ENCODE measurements at places on chromosomes 1 and 21. TPM values are rescaled to one million over a fixed set of nuclear protein-coding genes. Genes with fewer than 3 reads are reported as not detected.

DNA sequence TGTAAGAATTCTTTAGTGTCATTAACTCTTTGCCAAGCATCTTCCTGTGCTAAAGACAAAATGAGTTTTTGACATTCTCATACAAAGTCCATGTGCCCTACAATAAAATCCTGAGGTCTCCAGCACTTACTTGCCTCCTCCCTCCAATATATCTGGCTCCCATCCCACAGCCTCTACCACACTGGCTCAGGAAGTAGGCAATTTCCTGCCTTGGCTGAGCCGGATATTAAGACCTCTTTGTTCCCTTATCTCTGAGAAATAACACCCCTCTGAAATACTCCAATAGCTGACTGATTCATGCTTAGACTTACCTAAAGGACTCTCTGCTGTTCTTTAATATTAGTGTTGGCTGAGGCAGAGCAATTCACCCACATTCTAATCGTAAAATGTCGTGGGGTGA, 37.6 kb upstream of the GORAB start:
- no peak for DNase-seq

- no peak for DNase-seq
These were observed 205.8 kb downstream of the PTPRU start for GRCh38 chr1:29441916-29442668.

SH3BGR gene
- 0.23 TPM for polyA plus RNA-seq

TPTE gene
- polyA plus RNA-seq: not detected

DNA sequence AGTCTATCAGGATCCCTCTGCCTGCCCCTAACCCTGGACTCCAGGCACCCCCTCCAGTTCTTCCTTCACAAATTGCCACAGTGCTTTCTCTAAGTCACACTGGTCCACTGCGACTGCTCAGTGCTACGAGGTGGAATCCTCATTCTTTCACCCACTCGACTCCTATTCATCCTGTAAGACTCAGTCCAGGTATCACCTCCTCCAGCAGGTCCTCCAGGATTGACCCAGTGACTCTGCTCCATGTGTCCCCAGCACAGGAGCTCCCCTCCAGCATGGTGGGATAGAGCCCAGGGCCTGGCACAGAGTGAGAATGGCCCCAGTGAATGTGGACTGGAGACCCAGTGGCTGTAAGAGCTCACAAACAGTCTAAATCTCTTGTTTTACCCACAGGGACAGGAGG, 45.5 kb upstream of the WNT4 start:
- no peak for DNase-seq

GRCh38 chr1:36626435-36626834, 143.7 kb upstream of the CSF3R start:
- DNase-seq: no peak

- DNase-seq: no peak
These were observed 27.4 kb upstream of the SCYL3 start for GRCh38 chr1:169921080-169921479.

TESK2 gene
- polyA plus RNA-seq: 2.4 TPM

- no peak for DNase-seq
These were observed 1.5 kb upstream of the RGS1 start for GRCh38 chr1:192574073-192574472.

DNA sequence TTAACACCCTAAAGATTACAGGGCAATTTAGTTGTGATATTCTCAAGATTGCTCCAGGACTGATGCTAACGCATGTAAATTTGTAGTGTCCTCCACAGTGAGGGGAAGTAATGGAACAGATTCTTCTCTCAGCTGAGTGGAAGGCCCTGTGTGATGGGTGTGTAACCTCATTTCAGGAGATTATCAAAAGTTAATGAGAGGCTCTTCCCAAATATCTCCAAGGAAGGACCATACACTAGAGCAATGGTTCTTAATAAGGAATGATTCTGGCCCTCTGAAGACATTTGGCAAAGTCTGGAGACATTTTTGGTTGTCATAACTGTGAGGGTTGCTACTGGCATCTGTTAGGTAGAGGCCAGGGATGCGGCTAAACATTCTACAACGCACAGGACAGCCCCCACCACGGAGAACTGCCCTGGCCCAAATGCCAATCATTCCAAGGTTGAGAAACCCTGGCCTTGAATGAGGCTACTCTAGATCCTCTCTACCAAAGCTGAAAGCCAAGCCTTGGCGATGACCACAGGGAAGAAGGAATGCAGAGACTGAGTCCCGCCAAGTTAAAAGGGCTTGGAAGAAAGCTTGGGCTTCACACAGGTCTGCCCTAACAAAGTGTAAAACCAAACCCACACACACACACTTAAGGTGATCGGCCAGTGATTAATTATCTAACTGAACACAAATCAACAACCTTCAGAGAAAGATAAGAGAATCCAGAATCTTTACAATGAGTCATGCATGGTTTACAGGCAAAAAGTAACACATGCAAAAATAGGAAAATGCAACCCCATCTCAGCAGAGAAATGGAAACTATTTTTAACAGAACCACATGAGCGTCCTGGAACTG, 135.8 kb downstream of the SYF2 start:
- no peak for DNase-seq

DNA sequence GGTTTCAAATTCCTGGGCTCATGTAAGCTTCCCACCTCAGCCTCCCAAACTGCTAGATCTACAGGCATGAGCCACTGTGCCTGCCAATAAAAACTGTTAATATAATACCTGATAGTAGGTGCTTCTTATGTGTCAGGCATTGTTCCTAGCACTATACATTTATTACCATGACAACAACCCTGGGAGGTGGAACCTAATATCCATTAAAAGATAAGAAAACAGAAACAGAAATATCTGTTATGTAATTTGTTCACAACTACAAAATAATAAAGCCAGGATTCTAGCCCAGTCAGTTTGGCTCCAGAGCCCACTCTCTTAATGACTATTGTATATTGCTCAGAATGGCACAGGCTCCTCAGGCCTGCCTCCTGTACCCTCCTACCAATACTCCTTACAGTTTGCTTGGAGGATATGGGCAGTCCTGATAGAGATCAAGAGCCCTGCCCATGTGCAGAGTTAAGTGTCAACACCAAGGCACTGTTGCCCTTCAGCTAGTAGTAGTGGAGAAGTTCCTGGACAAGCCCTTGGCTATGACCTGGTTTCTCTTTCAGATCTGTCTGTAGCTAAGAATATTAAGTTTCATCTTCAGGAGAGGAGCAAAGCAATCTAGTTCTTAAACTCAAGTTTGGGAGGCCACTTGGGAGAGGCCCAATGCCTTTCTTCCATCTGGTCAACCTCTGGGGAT, 22.4 kb downstream of the RPL5 start:
- DNase-seq: no peak

DNA sequence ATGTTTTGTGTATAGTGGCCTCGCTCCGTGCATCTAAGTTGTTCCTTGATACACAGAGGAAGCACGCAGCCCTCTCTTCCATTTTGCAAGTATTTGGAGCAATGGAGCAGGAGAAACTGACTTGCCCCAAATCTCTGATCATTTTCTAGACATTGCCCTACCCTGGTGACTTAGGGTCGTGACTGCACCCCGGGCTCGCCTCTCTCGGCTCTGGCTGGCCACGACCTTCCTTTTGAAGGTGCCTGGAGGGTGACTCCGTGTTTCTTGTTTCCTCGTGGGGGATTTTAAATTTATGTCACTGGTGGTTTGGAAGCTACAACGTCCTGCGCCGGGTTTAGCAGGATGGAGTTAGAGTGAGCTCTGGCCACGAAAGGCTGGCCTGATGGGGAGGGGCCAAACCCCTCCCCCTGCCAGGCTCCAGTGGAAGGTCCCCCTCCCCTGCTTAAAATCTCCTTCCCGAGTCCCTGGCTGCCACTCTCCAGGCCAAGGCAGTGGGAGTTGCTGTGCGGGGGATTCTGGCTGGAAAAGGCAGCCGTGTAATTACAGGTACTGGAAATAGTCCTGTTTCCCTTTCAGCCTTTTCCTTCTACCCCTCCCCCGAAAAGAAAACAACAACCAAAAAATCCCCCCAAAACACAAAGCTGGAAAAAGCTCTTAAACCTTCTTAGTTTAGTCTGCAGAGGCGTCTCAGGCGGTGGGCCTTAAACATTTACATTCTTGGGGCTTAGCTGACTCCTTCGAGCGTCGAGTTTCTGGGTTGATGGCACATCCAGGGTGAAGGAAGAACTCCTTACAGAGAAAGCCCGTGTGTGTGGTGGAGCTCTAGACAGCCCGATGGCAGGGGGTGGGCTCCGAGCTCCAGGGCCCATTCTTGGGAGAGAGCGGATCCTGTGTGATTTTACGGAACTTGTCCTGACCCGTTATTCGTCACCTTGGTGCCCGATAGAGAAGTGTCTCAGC, 28.1 kb downstream of the SPSB1 start:
- DNase-seq: no peak

ITGB2 gene
- not detected for polyA plus RNA-seq

HMCN1 gene
- polyA plus RNA-seq: 16.2 TPM

GRCh38 chr21:36113647-36114428, 21.0 kb upstream of the CBR3 start:
- no peak for DNase-seq

SLC2A5 gene
- polyA plus RNA-seq: 0.31 TPM

DNA sequence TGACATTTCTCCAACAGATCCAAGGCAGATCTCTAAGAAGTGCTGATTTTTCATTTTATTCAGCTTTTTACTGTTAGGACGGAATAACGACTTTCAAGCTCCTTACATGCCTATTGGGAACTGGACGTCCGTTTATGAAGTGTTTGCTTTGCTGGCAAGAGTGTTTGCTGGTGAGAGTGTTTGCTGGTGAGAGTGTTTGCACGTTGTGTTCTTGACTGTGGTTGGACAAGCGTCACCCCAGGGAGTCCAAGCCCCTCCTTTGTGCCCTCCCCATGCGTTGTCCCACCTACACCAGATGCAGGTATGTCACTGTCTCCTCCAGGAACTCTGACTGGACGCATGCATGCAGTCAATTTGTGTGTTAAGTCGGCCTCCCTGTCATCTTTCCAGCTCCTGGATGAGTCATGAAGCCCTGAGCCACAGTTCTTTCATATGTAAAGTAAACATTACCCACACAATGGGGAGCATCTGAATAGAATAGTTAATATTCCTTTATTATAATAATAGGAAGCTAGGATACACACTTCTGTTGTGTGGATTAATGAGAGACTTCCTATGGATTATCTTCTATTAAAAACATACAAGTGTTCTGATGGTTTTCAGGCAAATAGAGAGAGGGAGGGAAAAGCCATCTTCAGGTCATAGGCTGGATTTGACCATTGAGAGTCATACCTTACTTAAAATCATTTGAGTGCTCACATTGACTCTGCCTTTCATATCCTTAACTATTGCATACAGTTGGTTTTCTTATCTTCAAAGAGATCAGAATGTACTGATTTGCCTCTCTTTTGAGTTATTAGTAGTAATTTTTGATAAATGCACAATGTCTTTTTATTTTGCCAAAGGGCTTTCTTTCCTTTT, 119.2 kb downstream of the GALNT2 start:
- peak; percentile 46 for DNase-seq

- no peak for DNase-seq
These were observed 106.5 kb downstream of the PHTF1 start for GRCh38 chr1:113652771-113653170.

GRCh38 chr1:25890239-25891034, 14.9 kb upstream of the PAQR7 start:
- DNase-seq: no peak

DNA sequence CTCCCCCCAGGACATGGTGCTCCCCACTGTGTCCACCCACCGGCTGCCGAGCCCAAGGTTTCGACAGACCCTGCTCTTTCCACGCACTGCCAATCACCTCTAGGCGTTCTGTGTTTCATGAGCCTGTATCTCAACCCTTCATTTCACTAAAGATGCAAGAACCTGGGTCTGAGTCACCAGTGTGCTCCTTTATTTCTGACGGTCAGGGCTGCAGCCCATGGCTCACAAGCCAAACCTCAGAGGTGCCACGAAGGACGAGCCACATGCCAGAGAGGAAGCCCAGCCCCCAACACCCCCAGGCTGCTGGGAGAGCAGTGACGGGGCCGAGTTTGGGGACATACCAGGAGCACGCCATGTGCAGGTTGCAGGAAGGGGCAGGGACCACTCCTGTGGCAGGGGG, 79.2 kb upstream of the ARHGEF16 start:
- DNase-seq: no peak

NIPAL3 gene
- polyA plus RNA-seq: 74.5 TPM

LCE3D gene
- polyA plus RNA-seq: not detected

- DNase-seq: peak; percentile 9
These were observed 405.0 kb upstream of the POU3F1 start for GRCh38 chr1:38451541-38451993.

DNA sequence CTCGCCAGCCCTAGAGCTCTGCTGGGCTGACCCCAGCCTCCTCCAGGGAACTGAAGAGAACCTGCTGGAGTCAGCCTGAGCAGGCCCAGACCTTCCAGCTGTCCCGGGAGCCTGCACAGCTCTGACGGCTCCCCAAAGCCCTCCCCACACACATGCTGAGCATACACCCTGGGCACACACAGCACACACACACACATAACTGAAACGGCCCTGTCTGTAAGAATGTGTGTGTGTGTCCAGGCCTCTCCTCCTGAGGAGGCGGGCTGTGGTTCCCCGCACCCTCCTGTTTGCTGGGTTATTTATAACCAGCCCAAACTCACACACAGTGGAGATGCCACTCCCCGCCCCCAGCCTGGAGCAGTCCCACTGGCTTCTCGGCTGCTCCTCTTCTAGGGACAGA, 20.2 kb downstream of the SDC3 start:
- peak; percentile 85 for DNase-seq

DNA sequence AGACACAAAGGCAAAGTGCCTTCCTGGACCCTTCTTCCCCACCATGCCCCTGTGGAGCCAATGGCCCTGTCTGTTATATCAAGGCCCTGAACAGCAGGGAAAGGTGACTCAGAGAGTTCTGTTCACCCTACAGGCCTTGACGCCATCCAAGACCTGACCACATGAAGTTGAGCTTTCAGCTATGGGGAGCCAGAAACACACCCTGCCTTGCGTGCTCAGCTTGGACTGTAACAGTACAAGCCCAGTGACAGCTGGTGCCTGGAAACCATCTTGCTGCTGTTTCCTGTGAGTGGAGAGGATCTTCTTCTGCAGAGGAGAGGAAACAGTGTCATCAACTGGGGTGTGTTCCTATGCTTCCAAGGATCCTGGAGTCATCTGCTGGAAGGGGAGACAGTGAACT, 165.0 kb upstream of the IRF2BP2 start:
- no peak for DNase-seq

FCRL4 gene
- not detected for polyA plus RNA-seq

GRCh38 chr1:211633524-211633846, 41.9 kb downstream of the NEK2 start:
- no peak for DNase-seq

DNA sequence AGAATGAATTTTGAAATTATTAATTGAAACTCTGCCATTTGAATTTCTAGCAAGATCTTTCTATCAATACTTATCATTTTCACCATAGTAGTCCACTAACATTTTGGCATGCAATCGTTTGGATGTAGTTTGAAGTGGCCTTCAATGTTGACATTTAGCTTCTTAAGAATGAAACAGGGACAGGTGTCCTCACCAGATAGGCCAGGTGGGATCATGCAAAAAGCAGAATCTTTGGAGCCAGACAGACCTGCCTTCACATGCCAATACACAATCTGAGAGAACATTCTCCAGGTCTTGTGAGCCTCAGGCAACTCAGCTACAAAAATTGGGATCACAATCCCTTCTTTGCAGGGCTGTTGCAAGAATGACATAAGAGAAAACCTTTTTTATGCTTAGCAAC, 18.3 kb upstream of the HSPA13 start:
- no peak for DNase-seq

LCK gene
- 0.05 TPM for polyA plus RNA-seq

GRCh38 chr1:161133220-161133740, 813 bp upstream of the DEDD start:
- DNase-seq: no peak

LDLRAD1 gene
- polyA plus RNA-seq: not detected
